ENCODE measurements at places on chromosomes 3 and 15.

DNA sequence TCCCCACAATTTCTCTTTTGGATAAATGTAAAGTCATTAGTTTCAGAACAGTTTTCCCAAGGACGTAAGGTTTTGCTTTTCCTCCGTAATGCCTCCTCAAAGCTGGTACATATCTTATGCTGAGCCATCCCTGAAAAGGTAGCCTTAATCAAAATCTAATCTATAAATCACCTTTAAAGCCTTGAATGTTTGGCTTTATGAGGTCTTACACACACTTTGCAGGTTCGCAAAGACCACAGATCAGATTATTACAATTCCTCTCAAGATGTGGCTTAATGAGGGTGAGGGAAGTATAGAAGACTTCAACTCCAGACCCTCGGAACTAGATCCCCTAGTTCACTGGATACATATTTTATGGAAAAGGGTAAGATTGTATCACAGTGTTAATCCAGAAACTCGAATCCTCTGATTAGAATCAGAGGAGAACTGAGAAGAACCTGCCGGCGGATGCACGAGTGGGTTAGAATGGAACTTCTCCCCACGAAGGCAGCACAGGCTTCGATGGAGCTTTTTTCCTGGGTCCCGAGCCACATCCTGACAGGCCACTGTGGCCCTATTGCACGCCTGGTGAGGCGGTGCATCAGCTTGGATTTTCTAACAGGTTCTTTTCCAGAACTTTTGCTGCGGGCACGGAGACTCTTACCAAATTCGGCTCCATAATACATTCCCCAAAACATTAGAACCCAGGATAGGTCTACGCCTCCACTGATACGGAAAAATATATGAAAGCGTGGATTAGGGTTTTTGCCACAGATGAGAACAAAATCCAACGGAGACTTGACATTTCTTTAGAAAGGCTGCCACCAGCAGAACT is 1.2 kb downstream of the CTXND1 start:
- DNase-seq, result no peak

- DNase-seq, result no peak
Measured at GRCh38 chr3:168812234-168812633, 716.5 kb upstream of the GOLIM4 start.

DNA sequence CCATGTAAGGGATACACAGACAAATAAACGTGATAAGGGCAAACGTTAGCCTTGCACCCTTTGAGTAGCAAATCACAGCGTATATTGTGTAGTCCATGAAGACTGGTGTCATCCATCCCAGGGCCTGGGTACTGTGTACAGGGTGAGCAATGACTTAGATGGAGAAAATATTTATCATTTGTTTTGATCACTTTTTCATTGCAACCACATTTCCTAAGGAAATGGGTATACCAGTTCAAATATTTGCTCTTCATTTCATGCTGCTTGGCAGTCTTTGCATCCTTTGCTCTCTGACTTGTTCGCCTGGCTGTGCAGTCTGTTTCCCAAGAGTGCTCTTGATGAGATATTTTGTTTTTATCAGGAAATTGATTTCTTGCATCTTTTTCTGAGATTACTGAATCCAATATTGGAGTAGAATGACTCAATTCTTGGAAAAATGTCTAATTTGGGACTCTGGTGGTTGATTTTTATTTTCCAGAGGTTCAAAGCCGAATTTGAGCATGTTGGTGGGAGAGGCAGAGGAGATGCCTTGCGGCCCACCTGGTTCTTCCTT is 424.6 kb upstream of the SEMA6D start:
- DNase-seq, result no peak

GRCh38 chr3:15495461-15496340 is 25.8 kb downstream of the COLQ start:
- DNase-seq, result no peak

GRCh38 chr3:61236556-61236955 is 14.7 kb downstream of the FHIT start:
- DNase-seq, result no peak

DNA sequence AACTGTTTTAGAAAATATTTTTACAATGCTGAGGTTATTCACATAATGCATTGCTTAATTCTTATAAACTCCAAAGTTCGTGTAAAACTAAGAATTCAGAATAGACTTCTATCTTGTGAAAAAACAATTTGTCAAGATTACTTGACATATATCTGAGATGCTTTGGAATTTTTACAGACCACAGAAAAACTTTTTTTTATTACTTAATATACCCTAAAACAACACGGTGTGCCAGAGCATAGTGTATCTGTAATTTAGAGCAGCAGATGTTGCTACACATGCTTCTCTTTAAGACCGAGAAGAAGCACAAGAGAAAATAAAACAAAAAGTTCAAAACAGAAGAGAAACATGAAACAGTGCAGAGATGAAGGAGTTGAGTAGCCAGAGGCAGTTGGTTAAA is 26.4 kb downstream of the ASB7 start:
- no peak for DNase-seq

GRCh38 chr3:51386159-51386851 is 1.2 kb downstream of the MANF start:
- DNase-seq, result no peak

GRCh38 chr15:101406526-101407195 is 82.8 kb downstream of the PCSK6 start:
- DNase-seq, result no peak

GRCh38 chr3:59180006-59180405 is 130.2 kb upstream of the CFAP20DC start:
- no peak for DNase-seq

GRCh38 chr3:134082582-134082981 is 52.9 kb upstream of the SLCO2A1 start:
- no peak for DNase-seq

DNA sequence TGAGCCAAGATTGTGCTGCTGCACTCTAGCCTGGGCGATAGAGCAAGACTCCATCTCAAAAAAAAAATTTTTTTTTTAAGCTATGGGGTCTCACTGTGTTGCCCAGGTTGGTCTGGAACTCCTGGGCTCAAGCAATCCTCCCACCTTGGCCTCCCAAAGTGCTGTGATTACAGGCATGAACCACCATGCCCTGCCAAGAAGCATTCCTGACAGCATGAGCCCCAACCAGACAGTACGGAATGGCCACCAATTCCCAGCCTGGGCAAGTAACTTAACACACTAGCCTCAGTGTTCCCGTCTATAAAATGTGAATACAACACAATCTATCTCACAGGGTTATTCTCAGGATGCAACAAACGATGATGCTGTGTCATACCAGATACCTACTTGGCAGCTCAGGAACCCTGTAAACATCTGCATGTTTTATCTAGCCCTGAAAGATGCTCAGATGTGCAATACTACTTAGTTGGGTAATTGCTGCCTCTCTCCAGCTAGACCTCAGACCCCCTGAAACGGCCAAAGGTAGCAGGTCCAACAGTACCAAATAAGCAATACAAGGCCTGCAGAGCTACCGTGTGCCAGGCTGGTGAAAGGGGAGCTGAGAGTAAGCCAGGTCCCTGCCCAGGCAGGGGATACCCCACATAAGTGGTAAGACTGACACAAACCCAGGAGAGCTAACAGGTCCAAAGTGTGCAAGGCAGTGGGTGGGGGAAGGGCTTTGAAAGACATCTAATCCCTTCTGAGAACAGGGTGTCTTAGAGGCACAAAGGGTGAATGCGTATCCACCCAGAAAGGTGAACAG is 1.9 kb downstream of the TKT start:
- no peak for DNase-seq

- no peak for DNase-seq
Measured at GRCh38 chr3:167864552-167864874, 129.0 kb downstream of the SERPINI1 start.

Measured in T-helper 9 cell (primary cell).